Cerebellar nuclear complex (tissue), 1 donor: ENCODE measurements at places on chromosomes 2 and 18.

GRCh38 chr2:219643084-219643473 is 15.6 kb downstream of the SLC4A3 start:
- DNase-seq: no peak

- no peak for DNase-seq
These were observed 93.6 kb downstream of the BCL11A start for GRCh38 chr2:60459851-60460250.

GRCh38 chr2:202818321-202818720 is 53.2 kb downstream of the ICA1L start:
- DNase-seq: no peak

DNA sequence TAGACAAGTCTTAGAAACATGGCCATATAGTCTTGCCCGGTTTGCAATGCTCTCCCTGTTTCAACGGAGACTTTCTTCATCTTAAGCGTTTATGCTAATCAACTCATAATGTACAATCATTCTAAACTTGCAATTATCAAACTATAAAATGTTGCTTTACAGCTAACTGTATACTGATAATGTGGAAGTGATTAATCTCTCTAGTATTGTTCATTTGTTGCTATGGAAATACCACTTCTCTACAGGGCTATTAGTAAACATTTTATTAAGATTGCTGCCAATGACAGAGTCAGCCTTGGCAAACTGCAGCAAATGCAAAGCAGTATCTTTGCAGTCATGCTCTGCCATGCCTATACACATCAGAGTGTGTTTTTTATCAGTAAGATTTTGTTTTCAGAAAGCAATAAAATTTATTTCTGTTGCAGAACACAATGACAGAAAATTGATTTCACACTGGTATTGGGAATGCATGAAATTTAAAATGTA is 1201.8 kb upstream of the CDH2 start:
- no peak for DNase-seq

- DNase-seq: no peak
These were observed 65.2 kb upstream of the MGAT4A start for GRCh38 chr2:98795891-98796676.

DNA sequence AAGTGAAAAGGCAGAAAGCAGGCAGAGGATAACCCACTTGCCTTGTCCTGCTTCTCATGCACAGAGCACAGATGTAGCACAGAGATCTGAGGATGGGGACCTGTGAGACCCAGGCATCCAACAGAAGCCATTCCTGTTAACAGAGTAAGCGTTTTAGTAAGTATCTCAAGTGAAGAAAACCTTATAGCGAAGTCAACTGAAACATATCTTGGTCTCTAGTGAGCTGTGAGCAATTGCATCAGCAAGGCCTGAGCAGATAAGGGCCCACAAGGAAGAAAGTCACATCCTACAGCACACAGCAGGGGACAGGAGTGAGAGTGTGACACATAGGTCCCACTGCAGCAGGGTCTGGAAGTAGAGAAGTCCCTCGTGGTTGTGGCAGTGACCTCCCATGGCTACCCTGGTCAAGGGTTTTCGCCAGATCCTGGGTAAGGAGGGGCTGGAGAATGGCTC is 248.7 kb upstream of the TNP1 start:
- DNase-seq: no peak

DNA sequence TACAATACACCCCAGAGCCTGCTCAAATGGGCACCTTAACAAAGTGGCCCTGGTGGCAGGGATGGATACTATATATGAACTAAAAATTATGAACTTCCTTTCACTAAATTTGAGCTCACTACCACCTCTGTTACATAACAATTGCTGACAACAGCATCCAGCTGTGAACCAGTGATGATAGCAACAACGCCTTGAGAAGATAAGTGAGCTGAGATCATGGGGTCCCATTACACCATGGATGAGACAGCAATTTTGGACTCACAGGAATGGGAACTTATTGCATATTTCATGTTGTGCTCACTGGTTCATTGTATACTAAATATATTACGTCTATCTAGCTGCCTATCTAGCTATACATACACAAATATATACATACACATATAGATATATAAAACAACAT is 16.9 kb upstream of the ALMS1 start:
- DNase-seq: no peak

- no peak for DNase-seq
These were observed 514.2 kb downstream of the TXNL1 start for GRCh38 chr18:56124186-56124585.

GRCh38 chr2:158723921-158724802 is 71.0 kb upstream of the DAPL1 start:
- no peak for DNase-seq

- DNase-seq: no peak
These were observed 155.2 kb downstream of the TWIST2 start for GRCh38 chr2:239002954-239003623.

- no peak for DNase-seq
These were observed 4.1 kb upstream of the WNT6 start for GRCh38 chr2:218855305-218856166.

- peak; percentile 31 for DNase-seq
These were observed 5.9 kb upstream of the MRPL19 start for GRCh38 chr2:75640621-75641121.

DNA sequence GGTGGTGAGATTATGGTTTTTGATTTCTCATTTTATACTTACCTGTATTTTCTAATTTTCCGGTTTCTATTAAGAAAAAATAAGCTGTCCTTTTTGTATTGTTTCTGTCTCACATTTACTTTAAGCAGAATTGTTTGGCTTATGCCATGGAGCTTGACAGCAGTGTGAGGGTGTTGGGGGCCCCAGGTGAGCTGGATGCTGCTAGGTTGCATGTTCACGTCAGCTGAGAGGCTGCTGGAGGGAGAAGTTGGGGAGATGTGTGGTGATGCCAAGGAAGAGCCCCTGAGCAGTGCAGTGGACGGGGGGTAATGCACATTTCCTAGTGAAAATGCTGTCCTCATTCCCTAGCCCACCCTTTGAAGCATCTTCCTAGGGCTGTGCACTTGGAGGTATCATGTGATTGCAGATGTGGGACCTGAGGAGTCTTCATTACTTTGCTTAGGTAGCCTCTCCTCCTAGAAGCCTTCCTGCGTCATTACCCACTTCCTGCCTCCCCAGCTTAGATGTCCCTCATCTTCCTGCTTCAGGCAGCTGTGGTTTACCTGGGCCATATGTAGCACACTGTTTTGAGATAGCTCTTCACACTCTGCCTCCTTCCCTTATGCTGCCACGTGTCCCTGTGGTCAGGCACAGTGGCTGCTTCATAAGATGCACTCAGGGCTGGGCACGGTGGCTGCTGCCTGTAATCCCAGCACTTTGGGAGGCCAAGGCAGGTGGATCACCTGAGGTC is 16.2 kb downstream of the ATG16L1 start:
- no peak for DNase-seq

DNA sequence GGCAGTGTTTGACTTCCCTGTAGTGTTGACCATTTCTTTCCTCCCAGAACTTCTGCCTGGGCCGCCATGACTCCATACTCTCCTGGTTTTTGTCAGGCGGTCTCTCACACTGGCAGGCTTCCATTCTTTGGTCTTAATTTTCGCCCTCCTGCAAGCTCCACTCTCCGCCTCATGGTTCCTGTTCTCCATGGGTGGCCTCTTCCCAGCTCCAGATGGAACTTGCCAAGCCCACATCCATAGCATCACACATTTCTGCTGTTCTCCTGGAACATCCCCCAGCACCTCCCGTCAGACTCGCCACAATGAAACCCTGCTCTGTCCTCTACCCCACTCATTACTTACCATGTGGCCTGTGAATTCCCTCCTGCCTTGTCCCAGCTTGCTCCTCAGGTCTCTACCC is 896 bp upstream of the AFF3 start:
- no peak for DNase-seq

GRCh38 chr2:112519506-112519905 is 22.8 kb upstream of the POLR1B start:
- no peak for DNase-seq

GRCh38 chr18:26655525-26656430 is 107.4 kb upstream of the KCTD1 start:
- DNase-seq: no peak

DNA sequence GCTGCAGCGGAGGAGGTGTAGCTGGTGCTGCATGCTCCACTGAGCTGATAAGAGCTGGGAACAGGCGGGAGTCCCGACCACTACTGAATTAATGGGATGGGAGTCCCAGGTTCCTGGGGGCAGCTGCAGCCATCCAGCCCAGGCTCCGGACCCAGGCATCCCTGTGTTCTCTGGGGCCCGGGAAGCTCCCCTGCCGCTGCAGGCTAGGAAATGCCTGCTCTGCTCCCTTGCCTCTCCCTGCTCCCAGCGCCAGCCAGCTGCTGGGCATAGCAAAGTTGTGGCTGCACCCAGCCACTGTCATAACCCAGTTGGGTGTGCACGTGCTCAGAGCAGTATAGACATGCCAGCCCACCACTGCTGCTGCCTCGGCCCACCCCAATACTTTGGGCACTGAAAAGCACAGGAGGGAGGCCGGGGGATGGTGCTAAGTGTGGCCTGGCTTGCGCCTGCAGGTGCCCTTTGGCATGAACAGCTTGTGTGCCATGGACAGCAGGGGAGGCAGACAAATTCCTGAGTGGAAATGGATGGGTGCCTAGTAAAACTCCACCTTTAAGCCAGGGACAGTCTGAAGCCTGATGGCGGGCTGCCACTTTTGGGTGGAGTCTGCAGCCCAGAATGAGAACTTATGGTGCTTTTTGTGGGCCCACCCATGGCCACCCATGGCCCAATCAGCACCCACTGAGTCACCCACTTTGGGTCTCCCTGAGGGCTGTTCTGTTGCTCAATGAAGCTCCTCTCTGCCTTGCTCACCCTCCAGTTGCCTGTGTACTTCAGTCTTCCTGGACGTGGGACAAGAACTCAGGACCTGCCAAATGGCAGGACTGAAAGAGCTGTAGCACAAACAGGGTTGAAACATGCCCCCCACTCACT is 219.3 kb upstream of the TMEFF2 start:
- DNase-seq: no peak

- DNase-seq: no peak
These were observed 73.6 kb downstream of the CD226 start for GRCh38 chr18:69874058-69874457.

DNA sequence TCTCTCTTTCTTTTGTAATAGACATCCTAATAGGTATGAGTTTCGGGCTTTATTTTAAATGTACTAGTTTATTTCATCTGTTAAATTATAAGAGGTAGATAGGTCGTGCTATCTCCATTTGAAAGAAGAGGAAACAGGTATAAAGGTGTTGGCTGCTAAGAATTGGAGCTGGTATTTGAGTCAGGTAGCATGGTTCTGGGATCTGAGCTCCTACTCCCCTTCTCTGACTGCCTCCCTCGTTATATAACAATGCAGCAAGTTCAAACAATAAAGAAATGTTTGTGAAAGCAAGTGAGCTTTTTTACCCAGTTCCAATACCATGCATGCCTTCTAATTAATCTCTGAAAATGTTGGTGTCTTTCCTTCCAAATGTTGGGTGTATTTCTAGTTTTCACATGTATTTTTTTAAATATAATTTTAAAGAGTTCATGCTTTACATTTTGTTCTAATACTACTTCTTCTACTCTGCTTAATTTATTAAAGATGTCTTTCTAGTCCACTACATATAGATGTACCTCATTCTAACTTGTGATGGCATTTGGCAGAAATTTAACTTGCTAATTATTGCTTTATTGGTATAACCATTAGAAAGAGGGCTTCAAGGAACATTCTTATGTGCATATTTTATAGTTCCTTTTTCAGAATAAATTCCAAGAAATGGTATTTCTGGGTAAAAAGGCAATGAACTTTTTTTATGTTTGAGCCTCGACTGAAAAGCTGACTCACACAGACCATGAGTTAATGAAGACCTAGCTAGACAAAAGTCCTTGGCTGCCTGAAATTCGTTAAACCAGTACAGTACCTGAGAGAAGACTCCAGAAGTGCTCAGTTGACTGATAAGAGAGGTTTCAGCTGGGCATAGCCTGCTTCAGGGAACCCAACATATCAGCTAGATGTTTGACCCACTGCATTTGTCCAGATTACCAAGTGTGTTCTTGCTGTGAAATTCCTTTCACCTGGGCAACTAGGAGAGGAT is 133.5 kb downstream of the CERS6 start:
- DNase-seq: no peak

DNA sequence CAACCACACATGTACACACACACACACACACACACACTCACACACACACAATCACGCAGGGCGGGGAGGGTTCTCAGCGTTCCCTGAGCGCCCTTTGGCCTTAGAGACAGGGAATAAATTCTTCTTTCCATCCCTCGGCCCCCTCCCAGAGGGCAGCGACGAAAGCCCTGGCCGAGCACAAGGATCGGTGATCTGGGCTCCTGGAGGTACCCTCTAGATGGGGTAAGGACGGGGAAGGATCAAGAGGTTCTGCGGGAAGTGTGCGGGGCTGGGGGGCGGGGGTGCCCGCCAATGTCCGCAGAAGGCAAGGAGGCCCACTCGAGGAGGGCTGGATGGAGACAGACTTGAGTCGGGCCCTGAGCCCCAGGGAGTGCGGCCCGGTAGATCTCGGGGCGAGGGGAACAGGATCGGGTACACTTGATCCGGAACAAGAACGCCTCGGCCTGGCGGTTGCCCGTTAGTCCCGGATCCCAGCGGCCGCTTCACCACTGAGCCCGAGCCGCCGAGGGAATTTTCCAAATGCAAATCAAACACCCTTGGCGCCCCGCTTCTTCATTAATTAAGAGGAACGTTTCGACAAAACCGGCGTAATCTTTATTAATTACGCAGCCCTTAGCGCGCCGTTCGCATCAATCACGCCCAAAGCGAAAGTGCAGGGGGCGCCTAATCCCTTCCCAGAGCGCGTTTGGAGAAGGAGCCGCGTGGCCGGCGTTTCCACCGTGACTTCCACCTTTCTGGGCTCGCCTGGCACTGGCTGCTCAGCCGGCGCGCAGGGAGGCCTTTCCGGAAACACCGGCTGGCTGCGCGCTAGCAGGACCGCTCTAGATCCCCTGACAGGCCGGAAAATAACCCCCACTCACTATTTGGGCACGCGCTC is 7.0 kb upstream of the PAX3 start:
- no peak for DNase-seq

GRCh38 chr2:239814116-239814860 is 210.9 kb downstream of the NDUFA10 start:
- no peak for DNase-seq

DNA sequence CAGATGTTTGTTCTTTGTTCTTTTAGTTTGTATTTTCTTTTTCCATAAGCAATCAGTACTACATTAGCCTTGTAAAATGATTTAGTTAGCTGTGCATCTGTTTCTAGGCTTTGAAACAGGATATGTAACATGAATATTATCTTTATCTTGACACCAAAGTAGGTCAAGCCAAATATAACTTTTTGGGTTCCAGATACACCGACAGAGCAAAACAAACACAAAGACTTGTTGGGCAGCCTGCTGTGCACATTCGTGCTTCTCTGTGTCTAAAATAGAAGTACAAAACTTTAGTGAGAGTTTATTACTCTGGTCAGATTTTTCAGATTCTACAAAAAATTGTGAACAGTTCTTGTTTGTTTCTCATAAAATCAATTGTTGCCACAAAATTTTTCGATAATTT is 1059.3 kb upstream of the GYPC start:
- no peak for DNase-seq

GRCh38 chr18:55790296-55790695 is 202.3 kb upstream of the TCF4 start:
- DNase-seq: no peak

DNA sequence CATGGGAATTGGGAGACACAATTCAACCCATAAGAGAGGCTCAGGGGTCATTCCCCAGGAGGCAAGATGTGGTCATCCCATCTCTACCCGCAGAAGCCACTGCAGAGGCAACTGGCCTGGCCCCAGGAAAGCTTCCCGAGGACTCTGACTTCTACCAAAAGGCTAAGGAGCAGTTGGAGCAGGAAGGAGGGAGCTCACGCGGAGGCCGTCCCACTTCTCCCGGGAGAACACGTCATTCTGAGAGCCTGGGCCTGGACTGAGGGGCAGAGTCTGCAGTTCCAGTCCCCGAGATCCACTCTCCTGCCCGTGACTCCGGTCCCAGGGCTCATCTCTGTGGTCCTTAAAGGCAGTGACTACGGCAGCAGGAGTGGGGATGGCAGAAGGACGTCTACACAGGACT is 69.0 kb upstream of the TAF1B start:
- DNase-seq: no peak
